Activated CD4-positive, alpha-beta T cell treated with anti-CD3 and anti-CD28 coated beads for 24 hours (primary cell): ENCODE measurements at places on chromosomes 7 and 10.
A peak's percentile ranks its signal among the peaks of the same experiment; 100 is the strongest.

DNA sequence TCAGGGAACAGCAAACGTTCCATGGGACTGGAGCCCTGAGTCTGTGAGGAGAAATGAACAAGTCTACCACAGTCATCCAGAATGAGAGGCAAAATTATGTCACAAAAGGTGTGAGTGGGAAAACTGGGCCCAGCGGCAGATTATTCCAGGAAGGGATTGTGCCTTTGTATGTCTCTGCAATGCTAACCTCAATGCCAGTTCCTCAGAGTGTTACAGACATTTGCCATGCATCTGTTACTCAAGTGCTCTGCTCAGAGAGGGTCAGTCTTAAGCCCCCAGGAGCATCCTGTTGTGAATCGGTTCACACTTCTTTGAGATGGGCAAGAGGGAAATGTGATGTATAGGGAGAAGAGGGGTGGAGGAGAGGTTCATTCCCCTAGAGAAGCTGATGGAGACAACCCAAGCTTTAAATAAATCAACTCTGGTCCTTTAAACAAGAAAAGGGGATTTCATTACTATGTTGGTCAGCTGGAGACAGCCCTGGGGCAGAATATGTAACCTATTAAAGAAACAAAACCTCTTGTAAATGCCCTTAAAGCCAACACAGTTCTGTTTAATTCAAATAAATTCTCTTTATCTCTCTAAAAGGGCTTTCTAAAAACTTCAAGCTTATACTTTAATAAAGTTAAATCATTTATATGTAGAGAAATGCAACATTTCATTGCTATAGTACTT lies 85.9 kb upstream of the GRB10 start:
- DNase-seq = no peak

DNA sequence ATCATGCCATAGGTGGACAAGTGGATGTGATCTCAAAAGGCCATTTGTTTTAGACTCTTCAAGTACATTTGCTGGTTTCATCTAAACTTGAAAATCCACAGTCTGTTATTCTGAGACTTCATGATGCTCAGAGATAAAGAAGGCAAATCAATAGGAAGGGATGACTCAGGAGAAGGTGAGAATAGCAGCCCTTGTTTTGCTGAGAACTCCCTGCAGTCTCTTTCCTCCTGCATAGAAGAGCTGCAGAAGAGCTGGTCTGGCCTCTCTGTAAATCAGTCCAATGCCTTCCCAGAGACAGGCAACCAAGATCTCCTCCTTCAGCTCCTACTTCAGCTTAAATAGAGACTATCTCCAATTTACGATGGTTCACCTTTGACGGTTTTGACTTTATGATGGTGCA lies 4.0 kb upstream of the BAIAP2L1 start:
- DNase-seq = no peak

GRCh38 chr10:93630625-93631557 lies 18.6 kb downstream of the PDE6C start:
- DNase-seq = no peak

GRCh38 chr10:77906951-77907421 lies 19.6 kb downstream of the DLG5 start:
- DNase-seq = no peak

GRCh38 chr10:21744223-21744622 lies 210.2 kb downstream of the MLLT10 start:
- no peak for DNase-seq

DNA sequence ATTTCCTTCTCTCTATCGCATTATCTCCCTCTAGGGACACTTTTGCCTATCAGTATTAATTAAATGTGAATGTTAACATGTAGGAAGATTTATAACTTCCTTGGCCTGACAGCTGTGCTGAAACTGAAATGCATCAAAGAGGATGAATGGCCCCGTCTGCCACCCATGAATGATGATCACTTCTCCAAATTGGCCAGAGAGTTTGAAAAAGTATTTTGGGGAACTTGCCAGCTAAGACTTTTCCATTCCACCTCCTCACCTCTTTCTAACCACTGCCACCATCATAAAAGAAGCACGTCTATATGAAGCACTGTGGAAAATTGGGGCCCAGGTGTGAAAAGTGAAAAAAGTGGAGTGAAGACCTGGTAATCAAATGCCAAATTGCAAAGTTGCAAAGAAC lies 25.4 kb upstream of the ST8SIA6 start:
- no peak for DNase-seq

GRCh38 chr7:6360841-6361240 lies 86.9 kb downstream of the DAGLB start:
- no peak for DNase-seq

- no peak for DNase-seq
Measured at GRCh38 chr10:79145517-79146470, 77.0 kb downstream of the ZMIZ1 start.

- no peak for DNase-seq
Measured at GRCh38 chr7:13988731-13989125, 738 bp downstream of the ETV1 start.

- DNase-seq = no peak
Measured at GRCh38 chr10:59227136-59227673, 50.8 kb downstream of the PHYHIPL start.

- no peak for DNase-seq
Measured at GRCh38 chr7:43141091-43141490, 28.6 kb downstream of the HECW1 start.

GRCh38 chr7:33720870-33721269 lies 184.5 kb upstream of the BMPER start:
- no peak for DNase-seq

DNA sequence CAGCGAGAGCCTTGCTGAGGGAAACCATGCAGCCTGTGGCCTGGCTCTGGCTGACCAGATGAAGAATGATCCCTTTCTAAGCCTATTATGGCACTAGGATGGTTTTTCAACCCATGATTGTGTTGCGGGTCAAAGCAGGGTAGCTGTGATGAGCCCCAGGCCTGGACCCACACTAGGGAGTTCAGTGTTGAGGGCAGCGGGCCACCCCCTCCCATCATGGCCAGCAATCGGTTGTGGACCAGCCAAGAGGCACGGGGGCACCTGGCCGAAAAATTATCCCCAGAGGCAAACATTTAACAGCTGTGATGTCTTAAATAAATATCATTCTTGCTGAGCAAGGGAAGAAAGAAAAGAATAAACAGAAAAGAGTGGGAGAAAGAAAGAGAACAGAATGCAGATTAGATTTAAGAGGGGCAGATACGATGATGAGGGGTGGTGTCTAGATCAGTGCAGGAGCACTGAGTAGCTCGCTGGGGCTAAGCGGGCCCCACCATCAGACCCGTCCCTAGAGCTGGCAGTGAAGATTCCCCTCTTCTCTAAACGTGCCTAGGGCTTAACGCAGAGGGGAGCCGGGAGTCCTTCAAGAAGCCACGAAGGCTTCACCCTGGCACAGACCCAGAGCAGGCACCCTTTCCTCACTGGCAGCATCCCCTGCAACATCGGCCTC lies 82.7 kb downstream of the SLC37A3 start:
- no peak for DNase-seq

- no peak for DNase-seq
Measured at GRCh38 chr10:124678557-124679240, 65.5 kb downstream of the FAM53B start.

GRCh38 chr10:12656518-12657142 lies 307.3 kb downstream of the CAMK1D start:
- no peak for DNase-seq

DNA sequence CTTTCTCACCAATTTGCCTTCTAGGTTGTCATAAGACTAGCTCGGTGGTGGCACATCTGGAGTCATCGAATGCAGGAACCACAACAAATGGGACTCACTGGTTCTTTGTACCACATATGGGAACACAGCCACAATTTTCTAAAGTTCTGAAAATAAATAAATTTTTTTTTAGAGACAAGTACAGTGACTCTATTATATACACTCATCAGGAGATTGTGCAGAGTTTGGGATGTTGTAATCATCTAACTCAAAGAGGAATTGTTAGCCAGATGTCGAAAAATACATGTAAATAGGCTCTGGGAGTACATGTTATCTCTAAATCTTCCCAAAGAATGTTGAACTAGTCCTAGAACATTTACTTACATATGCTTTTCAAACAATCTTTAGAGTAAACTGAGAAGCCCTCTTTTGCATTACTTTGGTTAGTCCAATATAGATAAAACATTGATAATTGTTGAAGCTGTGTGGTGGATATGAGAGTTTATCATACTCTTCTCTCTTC lies 19.6 kb upstream of the SEPTIN7 start:
- DNase-seq = no peak

GRCh38 chr7:155975490-155975889 lies 163.2 kb upstream of the SHH start:
- DNase-seq = no peak

DNA sequence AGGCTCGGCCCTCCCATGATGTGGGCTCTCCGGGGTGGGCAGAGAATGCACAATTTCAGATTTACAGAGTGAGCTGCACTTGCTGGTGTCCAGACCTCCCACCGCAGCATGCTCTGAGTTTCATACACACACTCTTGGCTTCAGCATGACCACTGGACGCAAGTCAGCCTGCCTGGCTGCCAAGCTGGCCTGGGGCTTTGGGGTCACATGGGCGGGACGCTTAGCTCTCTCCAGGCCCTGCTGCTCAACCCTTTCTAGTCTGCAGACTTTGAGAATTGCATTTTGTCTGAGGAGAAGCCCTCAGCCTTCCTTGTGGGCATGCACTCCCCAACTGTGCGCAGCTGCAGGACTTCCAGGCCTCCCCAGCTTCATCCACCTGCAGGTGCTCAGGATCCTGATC lies 5.7 kb downstream of the CYP2E1 start:
- no peak for DNase-seq

- DNase-seq = no peak
Measured at GRCh38 chr10:58217612-58218011, 50.1 kb downstream of the IPMK start.

GRCh38 chr10:106436123-106436715 lies 728.3 kb downstream of the SORCS1 start:
- no peak for DNase-seq

DNA sequence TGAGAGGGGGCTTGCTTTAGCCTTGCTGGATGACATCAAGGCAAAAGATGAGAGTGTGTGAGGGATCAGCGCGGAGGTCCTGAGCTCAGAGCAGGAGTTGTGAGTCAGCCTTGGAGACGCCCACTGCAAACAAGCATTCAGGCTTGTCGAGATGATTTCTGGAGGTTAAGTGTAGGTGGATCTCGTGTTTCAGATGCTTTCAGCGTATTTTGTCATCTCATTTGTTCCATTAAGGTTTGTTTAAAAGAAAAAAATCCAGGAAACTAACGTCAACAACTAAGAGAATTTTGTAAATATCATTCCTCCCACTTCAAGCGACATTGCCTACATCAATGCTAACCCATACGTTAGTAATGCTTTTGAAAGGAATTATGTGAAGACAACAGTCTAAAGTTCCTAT lies 715.4 kb upstream of the NRP1 start:
- peak; percentile 27 for DNase-seq

DNA sequence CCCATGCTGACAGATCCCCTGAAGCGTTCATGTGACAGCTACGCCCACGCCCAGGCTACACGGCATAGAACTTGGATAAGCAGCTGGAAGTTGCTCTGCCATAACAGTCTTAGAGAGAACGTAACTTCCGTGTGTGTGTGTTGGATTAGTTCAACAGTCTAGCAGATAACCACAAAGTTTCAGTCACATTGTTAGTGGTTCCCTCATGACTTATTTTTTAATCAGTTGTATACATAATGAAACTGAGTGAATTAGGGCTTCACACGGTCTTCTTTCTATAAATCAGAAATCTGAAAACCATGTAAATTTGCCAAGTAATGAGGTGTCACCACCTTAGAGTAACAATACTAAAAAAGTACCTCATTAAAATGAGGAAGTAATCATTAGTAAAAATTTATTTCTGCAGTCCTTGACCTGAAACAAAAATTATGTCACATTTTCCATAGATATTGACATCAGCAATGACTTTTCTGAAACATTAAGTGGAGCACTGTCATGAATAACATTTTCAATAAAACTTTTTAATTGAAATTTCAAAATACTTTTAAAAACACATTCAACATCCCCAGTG lies 21.7 kb upstream of the MACC1 start:
- DNase-seq = no peak

DNA sequence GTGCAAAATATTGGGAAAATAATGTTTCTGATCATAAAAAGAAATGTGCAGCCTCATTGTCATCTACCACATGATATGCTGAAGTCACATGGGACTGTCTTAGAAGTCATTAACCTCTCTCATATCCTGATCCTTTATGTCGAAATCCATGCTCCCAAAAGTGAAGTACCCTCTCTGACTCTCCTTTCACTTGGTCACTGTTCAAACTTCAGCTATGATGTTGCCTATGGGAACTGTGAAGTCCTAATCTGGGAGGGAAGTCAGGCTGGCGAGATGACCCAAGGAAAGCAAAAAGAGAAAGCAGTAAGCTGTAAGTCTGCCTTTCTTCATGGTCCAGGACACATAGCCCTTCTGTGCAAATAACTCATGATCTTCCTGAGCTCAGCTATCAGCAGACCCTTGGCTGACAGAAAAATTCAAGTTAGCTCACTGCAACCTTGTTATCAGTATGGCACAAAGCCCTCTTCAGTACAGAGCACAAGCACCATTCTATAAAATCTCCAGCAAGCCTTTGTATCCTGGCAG lies 29.5 kb downstream of the WASL start:
- no peak for DNase-seq

- no peak for DNase-seq
Measured at GRCh38 chr7:73839743-73840714, 2.3 kb downstream of the METTL27 start.

GRCh38 chr7:70183278-70183677 lies 585.0 kb downstream of the AUTS2 start:
- no peak for DNase-seq

DNA sequence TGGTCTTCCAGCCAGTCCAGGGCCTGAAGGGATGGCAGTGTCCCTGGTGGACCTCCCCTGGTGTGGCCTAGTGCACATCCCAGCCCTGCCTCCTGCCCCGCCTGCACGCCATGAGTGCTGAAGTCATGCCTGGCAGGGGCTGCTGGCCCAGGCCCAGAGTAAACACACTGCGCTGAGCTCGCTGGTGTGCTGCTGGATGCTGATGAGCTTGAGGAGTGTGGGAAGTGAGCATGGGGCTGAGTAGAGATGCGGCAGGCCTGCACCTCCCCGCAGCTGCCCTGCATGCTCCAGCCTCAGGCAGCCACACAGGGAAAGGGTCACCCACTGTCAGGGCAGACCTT lies 43.2 kb downstream of the HTRA1 start:
- DNase-seq = no peak

GRCh38 chr10:89256340-89256739 lies 4.8 kb upstream of the LIPA start:
- DNase-seq = no peak
